ENCODE measurements at places on chromosomes 3 and 15. TPM values are rescaled to one million over a fixed set of nuclear protein-coding genes. Genes with fewer than 3 reads are reported as not detected.

TMEM45A gene
- total RNA-seq: 39.0 TPM

CELSR3 gene
- total RNA-seq: 1.00 TPM

PDZRN3 gene
- total RNA-seq: 27.7 TPM

LSMEM2 gene
- total RNA-seq: not detected

THAP10 gene
- total RNA-seq: 4.6 TPM

SLC12A8 gene
- 6.9 TPM for total RNA-seq
